ENCODE measurements at places on chromosomes 7 and 10.

DNA sequence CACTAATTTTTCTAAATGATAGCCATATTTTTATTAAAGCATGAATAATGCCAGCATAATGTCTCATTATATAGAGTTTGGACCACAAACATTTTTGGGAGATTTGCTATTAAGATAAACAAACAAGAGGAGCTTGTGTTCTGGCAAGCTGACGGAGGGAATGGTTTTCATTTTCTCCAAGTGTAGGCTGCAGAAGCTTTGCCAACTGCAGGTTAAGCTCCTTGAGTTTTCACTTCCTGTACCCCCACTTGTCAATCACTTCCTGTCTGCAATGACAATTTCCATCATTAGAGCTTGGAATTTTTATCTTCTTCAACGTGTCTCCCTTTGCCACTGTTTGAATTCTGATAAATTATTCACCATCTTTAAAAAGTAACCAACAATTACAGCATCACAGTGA lies 13.4 kb downstream of the EBF3 start:
- no peak for DNase-seq

GRCh38 chr7:131109011-131109758 lies 218.5 kb upstream of the MKLN1 start:
- DNase-seq: no peak

DNA sequence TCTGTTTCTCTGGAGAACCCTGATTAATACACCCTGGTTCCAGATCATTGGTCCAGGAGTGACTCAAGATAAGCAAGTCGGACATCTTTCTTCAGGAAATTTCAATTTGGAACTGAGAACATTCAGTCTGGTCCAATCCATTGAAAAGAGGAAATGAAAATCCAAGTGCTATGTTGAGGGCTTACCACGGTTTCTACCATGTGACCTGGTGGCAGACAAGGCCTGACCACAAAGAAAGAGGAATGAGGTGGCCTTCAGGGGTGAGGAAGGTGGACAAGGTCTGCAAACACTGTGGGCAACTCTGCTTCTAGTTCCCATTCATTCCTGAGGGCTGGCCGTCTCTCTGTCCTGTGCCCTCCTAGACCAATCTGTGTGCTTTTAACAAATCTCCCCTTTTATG lies 149.2 kb upstream of the GHITM start:
- DNase-seq: no peak

GRCh38 chr7:55022002-55022985 lies 3.5 kb downstream of the EGFR start:
- DNase-seq: no peak

- no peak for DNase-seq
These were observed 8.2 kb downstream of the PPIF start for GRCh38 chr10:79355420-79356017.

- DNase-seq: no peak
These were observed 973.5 kb downstream of the ANKRD7 start for GRCh38 chr7:119197877-119198527.

GRCh38 chr10:97805096-97805884 lies 33.5 kb upstream of the SFRP5 start:
- DNase-seq: no peak

DNA sequence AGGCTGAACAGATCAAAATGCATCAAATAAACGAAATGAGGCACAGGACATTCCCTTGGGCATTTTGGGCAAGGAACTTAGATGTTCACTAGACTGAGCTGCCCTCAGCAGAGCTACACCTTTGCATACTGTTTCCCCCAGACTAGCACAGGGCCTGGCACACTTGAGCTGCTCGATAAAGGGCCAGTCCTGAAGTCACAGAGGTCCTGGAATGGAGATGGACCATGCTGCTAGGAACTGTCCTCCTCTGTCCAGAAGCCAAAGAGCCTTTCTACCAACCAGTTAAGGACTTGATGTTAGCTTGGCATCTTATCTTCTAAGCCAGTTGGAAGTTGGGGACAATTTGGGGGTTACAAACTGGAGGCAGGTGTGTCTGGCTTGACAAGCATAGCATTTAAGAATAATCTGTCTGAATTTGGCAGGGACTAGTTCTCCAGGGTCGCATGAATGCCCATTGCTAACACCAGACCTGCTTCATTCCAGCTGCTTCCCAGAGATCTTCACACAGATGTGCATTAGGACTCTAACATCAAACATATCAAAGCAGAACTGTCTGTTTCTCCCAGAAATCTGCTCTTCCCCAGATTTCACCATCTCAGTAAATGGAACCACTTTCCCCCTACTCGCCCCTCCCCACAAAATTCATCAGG lies 152.2 kb upstream of the PDE1C start:
- DNase-seq: no peak

- DNase-seq: no peak
These were observed 114.1 kb upstream of the IGFBP3 start for GRCh38 chr7:46035166-46035565.

- DNase-seq: no peak
These were observed 457 bp downstream of the NSUN5 start for GRCh38 chr7:73308074-73308664.

- no peak for DNase-seq
These were observed 158.9 kb downstream of the TCF7L2 start for GRCh38 chr10:113108948-113109347.

- DNase-seq: no peak
These were observed 89.7 kb upstream of the STEAP4 start for GRCh38 chr7:88396295-88396947.

- no peak for DNase-seq
These were observed 405.5 kb downstream of the ANKRD7 start for GRCh38 chr7:118629898-118630438.

GRCh38 chr10:670990-671389 lies 18.5 kb downstream of the DIP2C start:
- no peak for DNase-seq

DNA sequence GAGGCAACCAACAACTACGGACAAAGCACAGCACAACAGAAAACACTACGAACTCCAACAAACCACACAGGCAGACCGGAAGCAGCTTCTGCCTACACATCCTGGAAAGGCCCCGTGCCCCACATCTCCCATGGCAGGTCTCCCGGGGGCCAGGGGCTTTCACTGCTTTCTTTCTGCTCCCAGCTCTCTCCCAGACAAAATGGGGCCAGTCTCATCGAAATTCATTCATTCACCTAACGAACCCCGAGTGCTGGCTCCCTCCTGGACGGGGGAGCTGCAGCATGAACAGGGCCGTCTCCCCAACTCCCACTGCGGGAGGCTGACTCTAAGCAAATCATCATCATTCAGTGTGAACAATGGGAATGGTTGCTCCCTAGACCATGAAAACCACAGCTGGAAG lies 47.6 kb upstream of the NANOS1 start:
- no peak for DNase-seq

GRCh38 chr7:26284995-26285632 lies 6.5 kb upstream of the SNX10 start:
- no peak for DNase-seq

DNA sequence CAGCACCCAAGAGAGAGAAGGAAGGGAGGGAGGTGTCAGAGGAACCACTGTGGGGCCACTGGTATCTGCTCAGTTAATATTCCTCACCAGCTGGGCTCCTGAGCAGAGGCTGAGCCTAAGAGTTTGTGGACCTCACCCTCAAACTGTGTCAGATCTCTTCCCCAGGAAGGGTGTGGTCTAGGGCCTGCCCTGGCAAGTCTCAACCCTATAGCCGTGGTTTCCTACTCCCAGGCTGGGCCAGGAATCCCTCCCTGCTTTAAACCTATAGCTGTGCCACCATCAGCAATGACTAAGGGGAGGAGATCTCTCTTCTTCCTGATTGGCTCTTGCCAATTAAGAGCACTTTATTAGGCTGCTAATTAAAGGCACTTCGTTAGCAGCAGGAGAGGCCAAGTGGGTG lies 29.9 kb downstream of the POLL start:
- DNase-seq: no peak

DNA sequence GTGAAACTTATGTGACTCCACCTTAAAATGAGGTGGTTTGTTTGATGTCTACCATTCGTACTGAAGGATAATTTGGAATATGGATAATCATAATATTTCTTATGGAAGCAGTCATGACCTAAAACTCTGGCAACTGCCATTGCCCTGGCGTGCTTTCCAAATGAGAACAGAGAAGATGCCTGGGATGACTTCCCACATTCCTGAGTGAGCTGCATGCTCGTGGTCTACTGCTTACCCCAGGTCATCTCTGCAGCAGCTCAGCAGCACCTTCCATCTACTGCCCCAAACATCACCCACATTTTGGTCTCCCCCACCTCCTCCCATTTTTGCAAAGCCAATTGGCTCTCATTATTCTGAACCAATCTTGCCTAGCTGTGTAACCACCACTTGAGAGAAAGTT lies 40.1 kb downstream of the LYZL1 start:
- peak; percentile 52 for DNase-seq

- DNase-seq: no peak
These were observed 363.9 kb upstream of the MGMT start for GRCh38 chr10:129102906-129103693.

DNA sequence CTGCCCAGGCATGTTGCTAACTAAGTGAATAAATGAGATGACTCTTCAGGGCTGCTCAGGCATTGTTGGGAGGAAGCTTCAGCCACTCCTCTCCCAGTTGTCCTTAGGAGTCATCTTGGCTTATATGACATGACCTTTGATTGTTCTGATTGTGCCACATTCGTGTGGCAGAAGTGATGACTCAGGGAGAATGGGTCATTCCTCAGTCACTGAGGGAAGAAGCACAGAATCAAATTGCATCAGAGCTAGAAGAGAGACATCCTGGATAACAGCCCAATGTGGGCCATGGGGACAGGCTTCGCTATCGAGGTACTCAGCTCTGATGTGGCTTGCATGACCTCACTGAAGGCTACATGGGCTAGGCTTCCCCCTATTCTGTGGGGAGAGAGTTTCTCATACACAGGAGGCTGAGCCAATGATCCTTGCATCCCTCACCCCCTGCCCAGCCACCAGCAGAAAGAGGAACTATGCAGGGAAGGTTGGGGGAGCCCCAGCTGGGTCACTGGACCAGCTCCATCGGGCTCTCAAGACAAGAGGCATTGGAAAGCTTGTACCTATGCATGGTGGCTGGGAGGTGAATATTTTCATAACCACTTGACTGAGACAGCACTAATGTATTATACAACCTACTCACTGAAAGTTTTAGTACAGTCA lies 6.0 kb upstream of the HMX3 start:
- DNase-seq: no peak

DNA sequence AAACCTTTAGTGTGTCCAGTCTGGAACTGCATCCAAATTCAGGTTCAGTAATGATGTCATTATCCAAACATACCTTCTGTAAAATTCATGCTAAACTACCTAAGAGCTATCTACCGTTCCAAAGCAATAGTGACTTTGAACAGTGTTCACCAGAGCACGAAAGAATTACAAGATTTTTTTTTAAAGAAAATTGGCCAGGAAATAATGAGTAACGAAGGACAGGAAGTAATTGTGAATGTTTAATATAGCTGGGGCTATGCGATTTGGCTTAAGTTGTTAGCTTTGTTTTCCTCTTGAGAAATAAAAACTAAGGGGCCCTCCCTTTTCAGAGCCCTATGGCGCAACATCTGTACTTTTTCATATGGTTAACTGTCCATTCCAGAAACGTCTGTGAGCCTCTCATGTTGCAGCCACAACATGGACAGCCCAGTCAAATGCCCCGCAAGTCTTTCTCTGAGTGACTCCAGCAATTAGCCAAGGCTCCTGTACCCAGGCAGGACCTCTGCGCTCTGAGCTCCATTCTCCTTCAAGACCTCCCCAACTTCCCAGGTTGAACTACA lies 694 bp upstream of the FAS start:
- no peak for DNase-seq

DNA sequence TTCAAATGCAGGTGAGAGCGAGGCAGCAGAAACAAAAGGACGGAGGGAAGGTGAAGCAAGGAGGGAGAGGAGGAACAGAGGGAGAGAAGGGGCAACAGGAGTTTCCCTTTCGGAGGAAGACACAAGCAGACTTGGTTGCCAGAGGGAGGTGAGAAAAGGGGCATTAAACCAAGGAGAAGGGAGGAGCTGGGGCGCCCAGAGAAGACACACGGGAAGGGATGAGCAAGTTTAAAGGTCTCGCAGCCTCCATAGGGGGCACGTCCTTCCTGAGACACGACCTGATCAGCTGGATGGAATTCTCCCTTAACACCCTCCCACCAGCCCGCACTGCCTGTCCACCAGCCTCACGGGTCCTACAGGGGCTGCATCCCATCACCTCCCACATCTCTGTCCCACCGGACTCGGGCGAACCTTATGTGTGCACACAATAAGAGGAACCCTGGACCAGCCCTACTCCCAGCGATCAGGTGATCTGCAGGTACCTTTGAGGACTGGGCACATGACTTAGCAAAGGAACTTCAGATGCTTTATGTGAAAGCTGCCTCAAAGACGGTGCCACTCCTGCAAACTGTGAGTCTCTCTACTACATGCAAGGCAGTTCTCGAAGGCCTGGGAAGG lies 251.2 kb downstream of the TNS3 start:
- DNase-seq: no peak

GRCh38 chr7:34058801-34059135 lies 153.4 kb downstream of the BMPER start:
- no peak for DNase-seq

DNA sequence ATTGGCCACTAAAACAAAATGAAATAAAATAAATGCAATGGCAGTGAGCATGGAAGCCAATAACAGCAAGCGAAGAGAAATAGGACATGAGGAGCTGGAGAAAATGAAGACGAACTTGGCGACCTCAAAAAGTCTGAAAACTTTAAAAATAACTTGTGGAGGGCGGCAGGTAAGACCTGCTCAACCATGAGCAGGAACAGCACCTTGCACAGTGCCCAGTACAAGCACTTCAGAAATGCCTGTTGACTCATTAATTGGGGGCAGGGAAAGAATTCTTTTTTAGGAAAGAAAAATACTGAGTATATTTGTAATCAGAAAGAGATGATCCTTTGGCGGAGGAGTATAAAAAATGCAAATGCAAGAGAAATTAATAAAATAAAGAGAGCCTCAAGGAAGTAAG lies 78.0 kb downstream of the XPNPEP1 start:
- DNase-seq: no peak

- DNase-seq: peak; percentile 9
These were observed 739.4 kb upstream of the IGFBP3 start for GRCh38 chr7:46660402-46660980.

- DNase-seq: no peak
These were observed 89.4 kb upstream of the PALS2 start for GRCh38 chr7:24483804-24484203.

DNA sequence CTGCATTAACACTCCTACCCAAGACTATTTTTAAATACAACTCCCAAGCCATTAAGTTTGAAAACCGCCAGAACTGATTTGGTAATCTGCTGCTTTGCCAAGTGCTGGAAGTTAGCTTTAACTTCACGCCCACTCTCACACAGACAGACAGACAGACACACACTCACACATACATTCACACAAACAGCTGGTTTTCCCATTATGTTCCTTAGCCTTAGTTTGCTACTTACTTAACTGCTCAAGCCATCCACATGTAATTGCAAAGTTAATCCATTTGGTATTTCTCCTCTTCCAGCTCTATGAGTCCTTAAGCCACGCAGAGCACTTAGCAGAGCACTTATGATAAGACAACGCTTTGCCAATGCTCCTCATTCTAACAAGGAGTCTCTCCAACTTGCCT lies 8.3 kb downstream of the COBL start:
- no peak for DNase-seq

- no peak for DNase-seq
These were observed 5.0 kb upstream of the AQP1 start for GRCh38 chr7:30906515-30907240.

- no peak for DNase-seq
These were observed 46.4 kb downstream of the UNCX start for GRCh38 chr7:1279041-1279440.

Measured in fibroblast of skin of left biceps (primary cell).